ENCODE measurements at places on chromosomes 2 and 18.

DNA sequence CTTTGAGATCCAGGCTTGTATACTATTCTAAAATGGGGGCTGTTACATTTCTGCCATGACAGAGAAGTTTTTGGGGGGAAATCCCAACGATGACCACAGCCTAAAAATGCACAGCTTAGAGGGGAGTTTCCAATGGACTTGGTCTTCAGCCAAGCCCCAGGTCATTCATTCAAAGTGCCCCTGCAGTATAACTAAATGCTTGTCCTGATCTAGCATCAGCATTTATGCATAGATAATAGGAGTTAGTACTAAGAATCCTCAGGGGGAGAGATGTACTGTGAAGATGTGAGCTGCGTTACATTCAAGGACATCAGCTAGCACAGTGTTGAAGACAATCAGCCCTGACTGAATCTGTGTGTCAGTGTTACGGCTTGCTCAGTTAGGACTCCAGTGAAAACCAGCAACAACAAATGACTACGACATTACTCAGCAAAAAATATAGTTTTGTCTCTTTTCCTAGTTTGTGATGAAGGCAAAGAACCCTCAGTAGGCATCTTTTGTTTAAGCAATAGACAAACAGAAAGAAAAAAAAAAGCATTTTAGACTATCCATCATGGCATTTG lies 160.9 kb downstream of the ZEB2 start:
- DNase-seq: no peak

- DNase-seq: no peak
Observed at GRCh38 chr2:37851828-37852584, 73.1 kb upstream of the RMDN2 start.

GRCh38 chr18:37572736-37573135 lies 7.1 kb upstream of the CELF4 start:
- no peak for DNase-seq

- no peak for DNase-seq
Observed at GRCh38 chr2:8656160-8656641, 25.7 kb upstream of the ID2 start.

- DNase-seq: no peak
Observed at GRCh38 chr2:213067888-213068287, 83.5 kb downstream of the IKZF2 start.

GRCh38 chr2:70035344-70035844 lies 51.9 kb upstream of the PCBP1 start:
- no peak for DNase-seq

DNA sequence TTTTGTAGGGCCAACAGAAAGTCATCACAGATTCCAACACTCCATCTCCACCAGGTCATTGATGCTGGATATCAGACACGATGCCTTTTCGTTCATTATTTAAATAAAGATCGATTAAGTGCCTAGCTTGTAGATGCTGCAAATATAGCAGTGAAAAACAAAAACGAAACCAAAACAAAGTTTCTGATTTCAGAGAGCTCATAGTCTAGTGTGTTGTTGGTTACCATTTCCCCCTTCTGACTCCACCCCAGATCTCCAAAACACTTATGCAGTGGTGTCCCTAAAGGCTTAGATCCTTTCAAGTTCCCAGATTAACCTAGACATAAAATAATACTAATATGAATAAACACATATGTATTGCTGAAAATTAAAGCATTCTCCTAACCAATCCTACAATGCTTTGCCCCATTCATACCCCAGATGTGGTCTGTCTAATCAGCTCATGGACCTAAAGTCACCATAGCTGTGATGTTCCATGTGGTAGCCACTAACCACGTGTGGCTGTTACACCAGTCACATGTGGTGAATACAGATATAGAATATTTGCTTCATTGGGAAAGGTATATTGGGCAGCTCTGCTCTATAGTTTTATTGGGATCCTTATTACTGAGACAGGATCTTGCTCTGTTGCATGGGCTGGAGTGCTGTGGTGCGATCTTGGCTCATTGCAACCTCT lies 787.2 kb downstream of the TDRD15 start:
- DNase-seq: no peak

DNA sequence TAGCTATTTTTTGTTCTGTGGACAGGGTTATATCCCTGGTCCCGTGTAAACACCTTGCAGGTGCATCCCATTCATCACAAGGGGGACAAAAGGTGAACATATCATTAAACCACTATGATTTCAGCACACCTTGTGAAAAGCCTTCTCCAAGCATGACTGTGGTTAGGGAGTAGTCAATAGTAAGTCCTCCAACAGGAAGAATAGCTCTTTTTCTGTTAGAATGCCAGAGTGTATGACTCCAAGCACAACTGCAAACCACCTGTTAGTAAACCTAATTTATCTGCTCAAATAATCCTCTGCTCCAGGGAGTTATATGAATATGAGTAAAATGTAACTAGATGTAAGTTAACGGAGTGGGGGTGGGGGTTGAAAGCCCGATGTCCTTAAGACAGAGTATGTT lies 240.5 kb downstream of the AGPS start:
- DNase-seq: no peak

DNA sequence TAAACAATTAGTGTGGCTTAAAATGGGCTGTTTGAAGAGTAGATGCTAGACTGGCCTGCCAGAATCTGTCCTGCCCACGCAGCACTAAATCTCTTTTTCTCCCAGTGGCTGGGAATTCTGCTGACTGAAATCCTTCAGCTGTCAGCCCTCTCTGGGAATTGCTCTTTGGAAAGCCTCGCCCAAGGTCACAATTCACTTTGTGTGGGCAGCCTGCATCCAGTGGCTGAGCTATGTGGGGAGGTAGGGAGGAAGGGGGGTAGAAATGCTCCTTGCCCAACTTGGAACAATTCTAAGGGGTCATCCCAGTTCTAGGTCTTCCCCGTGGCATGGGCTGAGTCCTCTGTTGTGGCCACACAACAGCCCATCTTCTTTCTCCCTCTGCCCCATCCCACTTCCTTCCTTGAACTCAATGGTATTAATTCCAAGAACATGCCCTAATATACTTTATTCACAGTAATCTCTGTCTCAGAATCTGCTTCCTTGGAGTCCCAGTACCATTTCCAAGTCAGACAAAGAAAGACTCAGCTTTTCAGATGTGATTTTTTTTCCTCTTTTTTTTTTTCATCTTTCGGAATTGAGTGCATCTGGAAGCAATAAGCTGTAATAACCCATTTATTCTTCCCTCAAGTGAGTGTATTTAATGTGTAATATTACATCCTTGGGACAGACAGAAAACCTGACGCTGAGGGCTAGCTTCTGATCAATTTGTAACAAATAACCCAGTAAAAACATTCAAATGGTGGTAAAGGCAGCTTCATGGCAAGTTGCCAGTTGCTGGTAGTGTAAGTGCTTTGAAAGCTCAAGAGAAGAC lies 189.4 kb downstream of the GPD2 start:
- DNase-seq: no peak

DNA sequence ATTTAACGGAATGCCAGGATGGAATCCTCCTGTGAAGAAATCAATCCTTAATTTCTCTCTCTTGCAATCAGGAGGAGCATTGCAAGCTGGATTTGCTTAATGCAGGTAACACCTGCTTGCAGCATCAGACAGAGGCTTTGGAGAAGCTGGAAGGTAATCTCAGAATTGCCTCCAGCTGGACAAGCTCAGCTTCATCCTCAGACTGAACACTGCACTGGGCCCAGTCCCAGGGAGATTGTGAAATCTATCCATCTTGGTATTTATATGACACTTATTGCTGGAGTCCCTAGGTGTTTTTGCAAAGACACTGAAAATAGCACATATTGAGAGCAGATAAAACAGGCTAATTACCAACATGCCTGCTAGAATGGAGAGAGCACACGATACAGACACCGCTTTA lies 179.4 kb upstream of the SESTD1 start:
- DNase-seq: no peak

DNA sequence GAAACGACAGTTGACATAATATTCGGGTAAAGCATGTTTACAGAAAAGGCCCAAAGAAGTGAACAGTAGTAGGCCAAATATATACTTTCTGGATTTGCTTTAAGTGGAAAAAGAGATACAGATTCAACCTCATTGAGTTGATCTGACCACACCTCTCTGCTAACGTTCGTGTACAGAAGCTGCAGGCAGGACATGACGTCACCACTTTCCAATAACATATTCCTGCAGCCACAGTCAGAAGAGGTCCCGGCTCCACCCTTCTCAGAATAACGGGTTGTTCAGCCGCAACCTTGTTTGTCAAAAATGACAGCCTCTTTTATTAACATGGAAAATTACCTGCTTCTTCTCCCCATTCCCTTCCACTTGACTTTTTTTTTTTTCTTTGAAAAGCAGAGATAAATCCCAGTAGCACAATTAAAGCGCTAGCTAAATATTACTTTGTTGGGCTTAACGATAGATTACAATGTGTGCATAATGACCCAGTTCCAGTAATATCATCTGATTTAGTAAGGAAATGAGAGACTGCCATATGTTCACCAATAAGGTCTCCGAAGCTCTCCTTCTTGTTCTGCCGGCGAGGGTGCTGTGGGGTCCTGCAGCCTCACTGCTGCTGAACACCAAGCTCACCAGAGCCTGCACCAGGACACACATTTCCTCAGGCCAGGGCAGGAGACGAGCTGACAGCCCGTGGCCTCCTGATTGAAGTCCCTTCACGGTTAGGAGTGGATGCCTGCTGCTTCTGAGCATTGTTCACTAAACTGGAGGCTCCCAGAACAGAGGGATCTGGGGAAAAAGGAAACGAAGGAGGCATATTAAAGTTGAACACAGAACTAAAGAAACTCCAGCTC lies 451.0 kb upstream of the SALL3 start:
- DNase-seq: no peak

Measured in 8988T (cell line).